NCI-H187 (cell line): ENCODE measurements at places on chromosomes 5 and 9.

- DNase-seq = no peak
Measured at GRCh38 chr9:91211919-91212318, 149.8 kb downstream of the AUH start.

GRCh38 chr5:160534914-160535313 is 113.3 kb downstream of the PTTG1 start:
- DNase-seq = no peak

DNA sequence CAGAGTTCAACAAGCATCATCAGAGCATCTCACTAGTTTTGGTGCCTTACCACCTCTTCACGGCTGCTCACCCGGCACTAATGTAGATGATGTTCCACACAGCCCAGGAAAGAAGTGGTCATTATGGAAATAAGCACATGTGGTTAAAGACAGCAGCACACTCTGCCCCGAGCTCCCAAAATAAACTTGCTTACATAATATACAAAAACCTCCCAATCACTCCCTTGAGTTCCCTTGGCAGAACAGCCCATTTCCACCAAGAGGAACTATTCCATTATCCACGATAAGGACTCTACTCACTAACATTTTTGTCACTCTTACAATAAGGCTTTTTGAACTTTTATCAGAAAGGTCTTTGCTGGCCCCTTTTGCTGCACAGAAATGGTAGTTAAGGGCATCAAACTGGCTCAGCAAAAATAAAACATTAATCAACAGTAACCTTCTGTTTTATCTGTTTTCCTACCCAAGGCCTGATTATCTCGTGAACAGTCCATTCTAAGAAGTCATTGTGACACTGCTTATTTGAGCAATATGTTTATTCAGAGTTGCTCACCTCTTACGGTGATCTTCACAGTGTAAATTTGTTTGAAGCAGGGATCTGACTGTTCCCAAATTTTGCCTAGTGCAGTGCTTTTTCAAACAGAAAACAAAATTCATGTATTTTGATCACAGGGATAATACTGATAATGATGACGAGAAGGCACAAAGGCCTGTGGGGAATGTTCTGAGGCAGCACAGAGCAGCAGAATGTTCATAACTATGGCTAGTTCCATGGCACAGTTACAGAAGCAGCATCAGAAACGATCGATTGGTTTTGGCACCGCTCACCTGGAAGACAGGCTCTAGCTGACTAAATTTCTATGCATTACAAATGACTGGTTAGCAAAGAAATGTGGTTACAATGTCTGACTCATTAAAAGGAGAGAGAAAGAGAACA is 399.8 kb upstream of the PIK3R1 start:
- DNase-seq = no peak

- DNase-seq = no peak
Measured at GRCh38 chr9:16782490-16782889, 88.0 kb downstream of the BNC2 start.

DNA sequence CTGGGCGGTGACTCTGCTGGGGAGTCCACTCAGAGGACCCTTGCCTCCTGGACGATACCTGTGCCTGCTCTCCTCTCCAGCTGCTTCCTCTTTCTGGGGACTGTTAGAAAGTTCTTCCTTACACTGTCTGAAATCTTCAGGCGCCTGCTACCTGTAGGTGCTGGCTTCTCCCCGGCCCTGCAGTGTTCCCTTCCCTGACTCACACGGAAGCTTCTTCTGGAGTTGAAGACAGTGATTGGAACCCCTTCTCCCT is 562 bp downstream of the GSN start:
- no peak for DNase-seq

DNA sequence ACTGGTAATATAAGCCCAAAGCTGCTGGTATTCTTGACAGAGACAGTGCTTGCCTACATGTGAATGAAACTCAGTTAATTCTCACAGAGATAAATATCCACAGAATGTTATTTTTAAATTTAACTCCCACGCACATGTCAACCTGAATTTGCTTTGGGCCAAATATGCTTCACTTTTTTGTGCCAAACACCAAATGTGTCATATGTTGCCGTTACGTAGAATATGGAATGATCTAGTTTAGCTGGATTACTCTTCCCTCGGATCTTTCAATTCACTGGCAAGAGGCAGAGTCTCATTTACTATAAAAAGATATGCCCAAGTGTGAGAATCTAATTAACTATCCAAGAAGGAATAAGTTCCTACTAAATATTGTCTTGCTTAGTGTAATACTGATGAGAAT is 933.4 kb upstream of the COX7C start:
- no peak for DNase-seq

- DNase-seq = no peak
Measured at GRCh38 chr5:161686149-161686548, 628 bp downstream of the GABRA6 start.

DNA sequence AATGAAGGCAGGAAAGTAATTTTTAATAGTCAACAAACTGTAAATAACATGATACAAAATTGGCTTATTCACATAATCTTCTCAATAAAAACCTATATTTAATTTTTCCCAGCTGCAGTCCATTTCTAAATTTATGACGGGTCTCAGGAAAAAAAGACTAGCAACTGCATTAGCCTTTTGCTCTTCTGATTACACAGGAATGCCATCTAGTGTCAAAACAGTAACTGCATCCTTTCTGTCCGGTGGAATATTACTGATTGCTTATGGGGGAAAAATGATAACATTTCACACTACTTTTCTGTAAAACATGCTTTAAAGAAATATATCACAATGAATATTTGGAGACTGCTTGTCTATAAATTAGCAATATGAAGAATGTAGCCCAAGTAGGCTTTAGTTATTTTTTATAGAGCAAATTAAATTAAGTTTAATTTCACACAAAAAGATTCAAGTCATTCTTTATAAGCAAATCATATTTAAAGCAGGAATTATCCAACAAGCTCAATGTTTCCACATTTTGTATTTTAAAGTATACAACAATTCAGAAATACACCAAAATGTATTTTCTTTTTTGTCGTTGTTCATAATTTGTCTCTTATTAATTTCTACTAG is 534.7 kb downstream of the CDH10 start:
- no peak for DNase-seq

DNA sequence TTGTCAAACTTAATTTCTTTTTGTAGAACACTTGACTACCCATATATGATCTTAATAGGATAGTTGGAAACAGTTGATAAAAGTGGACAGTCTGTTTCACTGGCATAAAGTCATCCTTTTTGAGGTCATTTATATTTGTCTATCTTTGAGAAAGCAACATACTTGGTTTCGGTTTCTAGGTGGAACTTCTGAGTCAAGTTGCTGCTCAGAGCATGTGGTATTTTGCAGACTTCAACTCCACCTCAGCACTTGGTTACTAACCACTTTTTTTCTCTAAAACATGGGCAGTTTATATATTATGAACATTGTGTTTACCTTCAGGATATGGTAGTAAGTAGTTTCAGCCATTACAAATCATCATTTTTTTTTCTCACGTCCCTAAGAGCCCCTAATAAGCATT is 1749.0 kb upstream of the C9orf72 start:
- DNase-seq = no peak

- no peak for DNase-seq
Measured at GRCh38 chr9:82939451-82939850, 123.5 kb downstream of the RASEF start.

- no peak for DNase-seq
Measured at GRCh38 chr5:140734354-140734753, 34.1 kb downstream of the ZMAT2 start.

DNA sequence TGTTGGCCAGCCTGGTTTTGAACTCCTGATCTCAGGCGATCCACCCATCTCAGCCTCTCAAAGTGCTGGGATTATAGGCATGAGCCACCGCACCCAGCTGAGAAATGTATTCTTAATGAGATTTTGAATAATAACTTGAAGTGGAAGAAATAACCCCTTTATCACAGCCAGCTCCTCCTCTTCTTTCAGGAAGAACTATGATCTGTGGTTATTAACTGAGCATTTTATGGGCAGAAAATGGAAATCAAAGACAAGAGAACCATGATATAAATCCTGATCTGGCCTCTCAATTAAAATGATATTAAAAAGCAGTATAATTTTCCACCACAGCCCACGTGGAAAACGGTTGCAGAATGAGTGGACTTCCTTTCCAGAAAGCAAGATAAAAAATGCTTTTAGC is 206.6 kb downstream of the PRELID2 start:
- no peak for DNase-seq

DNA sequence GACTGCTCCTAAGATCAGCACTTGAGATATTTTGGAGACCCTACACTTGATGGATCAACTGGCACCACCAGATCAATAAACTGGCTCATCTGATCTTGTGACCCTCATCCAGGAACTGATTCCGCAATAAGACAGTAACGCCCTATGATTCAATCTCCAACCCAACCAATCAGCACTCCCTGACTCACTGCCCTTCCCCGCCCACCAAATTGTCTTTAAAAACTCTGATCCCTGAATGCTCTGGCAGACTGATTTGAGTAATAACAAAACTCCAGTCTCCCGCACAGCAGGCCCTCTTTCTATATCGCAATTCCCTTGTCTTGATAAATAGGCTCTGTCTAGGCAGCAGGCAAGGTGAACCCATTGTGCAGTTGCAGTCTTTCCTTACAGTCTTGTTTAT is 677.0 kb downstream of the LRRC70 start:
- DNase-seq = no peak

- no peak for DNase-seq
Measured at GRCh38 chr9:133606708-133607025, 2.5 kb downstream of the FAM163B start.

DNA sequence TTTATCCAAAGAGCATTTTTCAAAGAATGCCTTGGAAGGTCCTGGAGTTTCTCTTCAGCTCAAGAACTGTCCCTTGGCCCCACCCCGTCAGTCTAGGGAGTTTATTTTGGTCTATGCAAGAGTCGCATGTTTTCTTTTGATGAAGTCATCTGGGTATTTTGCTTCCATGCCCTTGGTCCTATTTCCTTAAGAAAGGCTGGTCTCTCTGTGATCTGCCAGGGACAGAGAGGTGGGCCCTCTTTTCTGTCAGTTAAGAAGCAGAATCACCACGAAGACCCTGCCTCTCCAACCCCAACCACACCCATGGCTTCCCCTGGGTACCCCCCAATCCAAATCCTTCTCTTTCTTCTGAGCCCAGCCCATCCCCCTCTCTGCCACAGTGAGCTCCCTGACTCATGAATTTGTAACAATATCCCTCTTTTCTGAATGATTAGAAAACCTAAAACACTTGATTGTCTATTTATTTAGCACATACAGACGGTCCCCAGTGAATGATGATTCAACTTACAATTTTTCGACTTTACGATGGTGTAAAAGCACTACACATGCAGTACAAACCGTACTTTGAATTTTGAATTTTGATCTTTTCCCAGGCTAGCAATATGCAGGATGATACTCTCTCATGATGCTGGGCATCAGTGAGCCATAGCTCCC is 163.5 kb upstream of the ADRA1B start:
- DNase-seq = no peak

DNA sequence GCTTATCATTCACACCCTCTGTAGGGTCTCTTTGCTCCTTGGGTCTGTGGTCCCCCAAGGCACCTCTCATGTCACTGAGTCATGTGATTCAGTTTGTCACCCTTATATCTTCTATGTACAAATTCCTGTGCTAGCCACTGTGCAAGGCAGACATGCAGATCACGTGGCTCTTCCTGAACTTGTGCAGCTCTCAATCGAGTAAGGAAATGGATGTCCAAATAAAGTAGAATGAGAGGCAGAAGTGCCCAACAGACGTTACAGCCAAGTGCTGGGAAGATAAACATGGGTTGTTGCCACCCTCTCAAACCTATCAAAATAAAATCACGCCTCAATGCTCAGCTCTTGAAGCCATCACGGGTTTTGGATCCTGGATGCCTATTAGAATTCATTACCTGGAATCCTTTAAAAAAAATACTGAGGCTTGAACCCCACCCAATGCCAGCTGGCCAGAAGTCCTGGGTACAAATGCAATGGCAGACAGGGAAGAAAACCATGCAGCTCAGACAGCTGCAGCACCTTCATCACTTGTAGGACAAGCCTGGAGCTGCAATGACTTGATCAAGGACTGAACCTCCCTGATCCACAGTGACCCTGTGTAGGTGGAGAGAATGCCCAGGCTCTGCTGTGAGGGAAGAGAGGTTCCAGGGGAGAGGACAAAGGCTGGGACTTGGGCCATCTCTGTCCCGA is 228.7 kb upstream of the DAP start:
- DNase-seq = no peak

DNA sequence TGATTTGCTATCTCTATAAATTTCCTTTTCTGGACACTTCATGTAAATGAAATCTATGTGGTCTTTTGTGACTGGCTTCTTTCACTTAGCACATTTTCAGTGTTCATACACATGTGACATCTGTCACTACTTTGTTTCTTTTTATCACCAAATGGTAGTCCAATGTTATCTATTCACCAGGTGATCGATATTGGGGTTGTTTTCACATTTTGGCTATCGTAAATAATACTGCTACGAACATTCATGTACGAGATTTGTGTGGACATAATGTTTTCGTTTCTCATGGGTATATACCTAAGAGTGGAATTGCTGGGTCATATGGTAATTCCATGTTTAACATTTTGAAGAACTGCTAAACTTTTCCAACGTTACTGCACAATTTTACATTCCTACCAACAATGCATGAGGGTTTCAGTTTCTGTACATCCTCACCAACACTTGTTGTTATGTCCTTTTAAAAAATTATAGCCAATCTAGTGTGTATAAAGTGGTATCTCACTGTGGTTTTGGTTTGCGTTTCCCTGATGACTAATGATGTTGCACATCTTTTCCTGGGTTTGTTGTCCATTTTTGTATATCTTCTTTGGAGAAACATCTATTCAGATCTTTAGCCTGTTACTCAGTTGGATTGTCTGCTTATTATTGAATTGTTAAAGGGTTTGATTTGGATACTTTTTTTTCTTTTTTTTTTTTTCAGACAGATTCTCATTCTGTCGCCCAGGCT is 263.0 kb downstream of the PDZD2 start:
- DNase-seq = no peak

GRCh38 chr5:74639807-74640449 is 600 bp downstream of the ENC1 start:
- DNase-seq = no peak

- no peak for DNase-seq
Measured at GRCh38 chr5:57664700-57665099, 182.1 kb upstream of the ACTBL2 start.

DNA sequence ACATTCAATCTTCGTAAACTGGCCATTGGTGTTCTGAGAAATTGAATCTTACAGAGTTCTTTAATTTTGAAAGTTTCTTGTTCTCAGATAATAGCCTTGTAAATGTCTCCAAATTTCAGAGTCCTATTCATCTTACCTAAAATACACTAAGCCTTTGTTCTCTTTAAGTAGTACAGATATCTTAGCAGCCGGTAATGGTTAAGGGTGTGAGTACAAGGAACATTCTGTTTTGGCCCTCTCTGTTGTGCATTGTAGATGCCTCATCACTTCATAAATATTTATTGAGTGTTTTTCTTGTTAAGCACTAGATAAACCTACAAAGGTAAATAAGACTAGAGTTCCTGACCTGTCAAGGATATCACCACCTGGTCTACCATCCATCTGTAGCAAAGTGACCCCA is 35.2 kb downstream of the ZCCHC7 start:
- no peak for DNase-seq

DNA sequence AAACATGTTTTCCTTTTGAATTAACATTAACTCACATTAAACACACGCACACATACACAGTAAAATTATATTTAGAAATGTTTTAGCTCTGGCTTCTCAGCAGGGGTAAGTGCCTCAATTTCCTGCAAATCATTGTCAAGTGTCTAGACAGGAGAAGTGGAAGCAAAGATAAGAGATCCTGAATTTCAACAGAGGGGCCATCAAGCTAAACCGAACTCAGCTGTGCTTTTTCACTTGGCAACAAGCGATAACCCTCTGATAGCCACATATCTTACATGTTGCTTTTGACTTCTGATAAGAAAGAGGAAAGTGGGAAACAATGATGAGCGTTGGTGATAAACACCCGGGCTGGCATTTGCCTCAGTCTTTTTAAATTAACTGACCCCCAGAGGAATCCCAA is 79.7 kb upstream of the SPDL1 start:
- no peak for DNase-seq
